ENCODE measurements at places on chromosomes 2 and 18.
A peak's percentile ranks its signal among the peaks of the same experiment; 100 is the strongest.

DNA sequence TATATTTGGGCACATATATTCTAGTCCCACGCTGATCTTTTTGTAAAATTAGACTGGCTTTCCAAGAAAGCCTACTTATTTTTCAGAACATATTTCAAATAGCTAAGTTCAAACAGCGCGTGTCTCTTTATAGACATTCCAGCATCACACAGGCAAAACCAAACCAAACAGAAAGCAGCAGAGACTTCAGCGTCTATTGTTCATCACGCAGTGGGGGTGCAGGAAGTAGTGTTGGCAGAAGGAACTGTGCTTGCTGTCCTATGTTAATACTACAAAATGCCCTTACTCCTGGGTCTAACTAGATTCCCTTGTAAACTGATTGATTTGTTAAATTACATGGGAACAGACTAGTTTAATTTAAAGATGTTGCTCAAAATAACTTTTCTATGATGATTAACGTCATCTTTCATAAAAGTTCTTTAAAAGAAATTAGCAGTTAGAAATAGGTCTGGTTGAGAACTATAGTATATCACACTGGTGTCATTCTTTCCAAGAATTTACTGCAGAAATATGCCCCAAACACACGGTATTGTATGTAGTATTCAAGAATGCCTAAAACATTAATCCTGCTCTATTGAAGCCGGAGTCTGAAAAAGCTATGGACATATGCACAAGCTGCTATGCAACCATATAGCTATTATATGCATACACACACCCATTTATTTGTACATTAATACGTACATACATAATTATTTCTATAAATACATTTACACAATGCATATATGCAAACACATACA is 436.3 kb downstream of the CBLN2 start:
- peak; percentile 69 for DNase-seq

DNA sequence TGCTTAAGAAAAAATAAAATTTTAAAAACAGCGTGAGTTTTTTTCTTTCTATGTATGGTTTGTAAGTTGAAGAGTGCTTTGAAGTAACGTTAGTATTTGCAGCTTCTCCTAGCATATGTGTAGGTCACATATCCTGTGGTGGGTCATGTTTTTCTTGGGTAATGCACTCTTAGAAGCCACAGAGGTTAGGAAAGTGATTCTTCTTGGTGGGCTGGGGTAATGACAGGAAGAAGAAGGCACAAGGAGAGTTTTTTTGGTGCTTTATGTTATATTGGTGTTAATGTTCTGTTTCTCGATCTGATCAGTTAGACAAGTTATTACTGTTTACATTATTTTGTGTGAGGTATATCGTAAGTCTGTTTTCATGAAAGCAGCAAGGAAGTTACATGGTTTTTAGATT is 109.0 kb downstream of the ICA1L start:
- no peak for DNase-seq

DNA sequence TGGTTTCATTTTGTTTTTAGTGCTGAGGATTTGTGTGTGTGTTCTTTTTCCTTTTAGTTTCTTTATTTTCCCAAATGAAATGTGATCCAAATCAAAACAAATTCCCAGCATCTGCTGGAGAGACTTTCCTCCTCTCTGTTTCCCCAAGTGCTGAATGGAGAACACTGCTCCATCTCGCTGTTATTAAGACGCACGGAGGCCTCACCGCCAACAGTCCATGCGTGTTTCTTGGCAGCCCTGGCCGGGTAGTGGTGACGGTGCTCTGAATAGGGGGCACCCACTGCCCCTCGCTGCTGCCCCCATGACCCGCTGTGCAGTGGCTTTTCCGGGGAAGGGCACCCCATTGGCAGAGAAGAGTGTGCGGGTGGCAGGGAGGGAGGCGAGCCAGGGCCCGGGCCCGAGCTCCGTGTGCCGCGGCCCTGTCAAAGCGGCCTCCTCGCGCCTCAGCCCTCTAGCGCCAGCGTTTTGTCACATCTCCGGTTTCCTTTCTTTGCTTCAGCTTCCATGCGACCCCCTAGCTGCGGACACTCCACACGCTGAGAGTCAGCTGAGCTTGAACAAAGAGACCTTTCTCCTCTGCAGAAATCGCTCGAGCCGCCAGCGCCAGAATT is 473.7 kb upstream of the SALL3 start:
- DNase-seq = peak; percentile 85

DNA sequence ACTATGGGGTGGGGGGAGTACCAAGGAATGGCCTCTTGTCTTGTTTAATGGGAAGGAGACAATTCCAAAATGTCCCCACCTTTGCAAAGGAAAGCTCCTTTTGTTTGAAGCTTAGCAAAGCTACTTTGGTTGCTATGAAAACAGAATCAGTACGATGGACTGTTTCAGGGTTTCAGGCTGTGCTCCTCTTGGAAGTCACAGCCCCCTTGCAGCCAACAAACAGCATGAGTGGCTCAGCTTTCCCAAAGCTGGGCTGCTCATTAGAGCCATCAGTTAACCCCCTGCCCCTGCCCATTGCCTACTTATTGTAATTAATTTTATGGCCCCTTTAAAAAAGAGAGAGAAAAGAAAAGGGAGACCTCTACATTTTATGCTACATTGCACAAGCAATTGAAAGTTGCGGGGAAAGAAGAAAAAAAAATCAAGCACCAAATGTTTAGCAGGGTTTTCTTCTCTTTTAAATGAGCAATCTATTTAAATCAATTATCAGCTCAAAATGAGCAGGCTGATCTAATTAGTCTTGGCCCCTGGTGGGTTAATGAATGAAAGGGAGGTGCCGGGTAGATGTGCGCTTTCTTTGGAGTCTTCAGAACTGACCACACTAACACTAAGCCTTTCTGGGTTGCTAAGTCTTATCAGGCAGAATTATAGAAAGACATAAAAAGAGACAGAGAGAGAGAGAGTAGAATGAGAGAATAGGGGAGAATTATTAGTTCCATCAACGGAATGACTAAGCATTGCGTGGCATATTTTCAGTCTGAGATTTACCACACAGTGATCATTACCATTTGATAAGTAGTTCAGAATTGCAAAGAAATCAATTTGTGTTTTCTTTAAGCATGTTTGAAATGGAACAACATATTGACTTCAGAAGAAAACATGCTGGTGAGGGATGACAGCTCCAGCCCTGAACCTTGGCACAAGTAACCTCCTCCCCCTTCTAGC is 284.9 kb downstream of the INSIG2 start:
- peak; percentile 64 for DNase-seq

- DNase-seq = no peak
Measured at GRCh38 chr2:43737855-43738254, 36.0 kb upstream of the DYNC2LI1 start.

- no peak for DNase-seq
Measured at GRCh38 chr2:231347638-231348037, 47.9 kb upstream of the B3GNT7 start.

DNA sequence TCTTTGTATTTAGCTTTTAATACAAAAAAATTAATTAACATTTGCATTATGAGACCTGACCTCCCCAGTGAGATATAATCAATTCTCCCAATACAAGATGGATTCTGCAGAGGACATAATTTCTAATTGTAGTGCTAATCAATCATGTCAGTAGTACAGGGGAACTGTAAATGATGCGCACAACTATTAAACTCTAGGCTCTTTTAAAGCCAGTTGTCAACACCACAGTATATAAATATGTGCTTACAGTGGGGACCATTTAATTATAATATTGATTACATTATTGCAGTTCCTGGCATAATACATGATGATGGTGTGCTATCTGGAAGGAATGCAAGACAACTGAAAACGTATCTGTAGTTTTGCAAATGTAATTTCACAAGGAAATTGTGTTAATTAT is 285.6 kb upstream of the EPHA4 start:
- no peak for DNase-seq

GRCh38 chr18:37294951-37295350 is 270.6 kb downstream of the CELF4 start:
- DNase-seq = no peak

GRCh38 chr2:63881205-63881604 is 39.5 kb downstream of the UGP2 start:
- peak; percentile 27 for DNase-seq

GRCh38 chr2:135142323-135142722 is 90.2 kb downstream of the RAB3GAP1 start:
- DNase-seq = no peak

GRCh38 chr18:76721207-76721996 is 101.0 kb upstream of the ZNF236 start:
- no peak for DNase-seq

DNA sequence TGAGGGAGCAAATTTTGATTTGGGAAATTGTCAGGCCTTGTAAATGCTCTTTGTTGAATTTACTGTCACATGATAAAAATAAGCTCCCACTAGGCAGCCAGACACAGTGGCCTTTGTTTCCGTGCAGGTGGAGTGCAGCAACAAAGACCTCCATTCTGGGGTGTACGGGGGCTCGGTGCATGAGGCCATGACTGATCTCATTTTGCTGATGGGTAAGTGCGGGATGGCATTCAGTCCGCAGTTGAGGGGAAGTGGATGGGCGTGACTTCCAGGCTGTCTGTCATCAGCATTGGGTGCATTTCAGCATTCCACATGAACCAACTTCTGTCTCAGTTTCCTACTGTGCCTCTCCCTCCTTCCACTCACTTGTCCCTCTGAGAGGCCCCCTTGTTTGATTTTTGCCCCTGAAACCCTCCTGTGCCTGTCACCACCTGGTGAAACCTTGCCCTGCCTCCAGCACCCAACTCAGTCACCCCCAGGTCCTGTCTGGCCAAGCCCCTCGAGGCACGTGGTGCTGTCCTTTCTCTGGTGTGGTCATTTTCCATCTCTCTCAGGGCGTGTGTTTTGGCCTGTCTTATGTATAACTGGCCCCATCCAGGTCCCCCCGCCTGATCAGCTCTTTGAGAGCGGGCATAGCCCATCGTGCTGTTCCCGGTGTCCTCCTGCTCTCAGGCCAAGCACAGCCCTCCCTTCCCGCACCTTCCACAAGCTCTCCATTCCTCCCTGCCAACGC is 16.3 kb downstream of the CNDP2 start:
- DNase-seq = no peak

- no peak for DNase-seq
Measured at GRCh38 chr2:75559680-75560021, 1.1 kb downstream of the EVA1A start.

DNA sequence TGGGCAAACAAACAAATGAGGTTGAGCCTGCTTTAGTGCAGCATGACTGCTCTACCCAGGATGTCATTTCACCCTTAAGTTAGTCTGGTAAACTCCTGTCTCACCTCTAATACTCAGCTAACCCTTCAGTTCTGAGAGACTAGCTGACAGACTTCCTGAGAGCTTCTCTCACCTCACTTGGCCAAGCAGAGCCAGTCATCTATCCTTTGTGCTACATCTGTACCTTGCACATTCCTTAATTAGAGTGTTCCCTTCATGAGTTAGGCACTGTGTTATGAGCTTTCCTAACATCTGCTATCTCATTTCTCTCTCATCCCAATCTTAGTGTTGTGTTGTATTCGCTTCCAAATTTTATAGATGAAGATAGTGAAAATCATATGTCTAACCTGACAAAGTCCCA is 220.1 kb upstream of the PIK3C3 start:
- DNase-seq = no peak

DNA sequence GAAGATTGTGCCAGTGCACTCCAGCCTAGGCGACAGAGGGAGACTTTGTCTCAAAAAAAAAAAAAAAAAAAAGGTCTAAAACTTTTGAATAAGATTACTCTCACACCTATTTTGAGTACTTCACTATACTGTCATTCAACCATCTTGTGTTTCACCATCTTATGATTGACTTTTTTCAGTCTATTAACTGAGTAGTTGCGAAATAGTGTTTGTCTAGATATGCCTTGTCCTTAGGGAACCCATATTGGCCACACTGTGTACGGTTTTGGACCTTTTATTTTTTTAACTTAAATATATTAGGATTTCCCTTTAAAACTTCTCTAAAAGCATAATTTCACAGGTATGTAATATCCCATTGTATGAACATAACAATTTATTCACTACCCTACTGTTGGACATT is 72.3 kb downstream of the ALMS1 start:
- DNase-seq = no peak

GRCh38 chr2:168816369-168816768 is 13.9 kb downstream of the NOSTRIN start:
- DNase-seq = no peak

DNA sequence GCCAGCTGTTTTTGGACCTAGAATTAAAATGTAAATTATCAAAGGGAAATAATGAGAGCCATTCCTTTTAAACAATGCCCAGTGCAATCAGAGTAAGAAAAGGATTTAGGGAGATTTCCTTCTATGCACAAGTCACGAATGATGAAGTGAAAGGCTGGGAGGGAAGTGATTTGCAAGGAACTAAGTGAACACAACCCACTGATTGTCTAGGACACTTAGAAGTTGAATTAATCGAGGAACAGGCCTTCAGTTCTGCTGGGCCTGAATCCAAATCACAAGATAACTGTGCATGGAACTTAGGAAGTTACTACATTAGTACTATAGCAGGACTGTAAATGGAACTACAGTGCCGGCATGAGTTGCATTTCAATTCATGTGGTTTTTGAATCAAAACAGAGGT is 17.7 kb downstream of the MAP2 start:
- DNase-seq = peak; percentile 8

GRCh38 chr2:10591207-10591606 is 98.6 kb downstream of the NOL10 start:
- no peak for DNase-seq

DNA sequence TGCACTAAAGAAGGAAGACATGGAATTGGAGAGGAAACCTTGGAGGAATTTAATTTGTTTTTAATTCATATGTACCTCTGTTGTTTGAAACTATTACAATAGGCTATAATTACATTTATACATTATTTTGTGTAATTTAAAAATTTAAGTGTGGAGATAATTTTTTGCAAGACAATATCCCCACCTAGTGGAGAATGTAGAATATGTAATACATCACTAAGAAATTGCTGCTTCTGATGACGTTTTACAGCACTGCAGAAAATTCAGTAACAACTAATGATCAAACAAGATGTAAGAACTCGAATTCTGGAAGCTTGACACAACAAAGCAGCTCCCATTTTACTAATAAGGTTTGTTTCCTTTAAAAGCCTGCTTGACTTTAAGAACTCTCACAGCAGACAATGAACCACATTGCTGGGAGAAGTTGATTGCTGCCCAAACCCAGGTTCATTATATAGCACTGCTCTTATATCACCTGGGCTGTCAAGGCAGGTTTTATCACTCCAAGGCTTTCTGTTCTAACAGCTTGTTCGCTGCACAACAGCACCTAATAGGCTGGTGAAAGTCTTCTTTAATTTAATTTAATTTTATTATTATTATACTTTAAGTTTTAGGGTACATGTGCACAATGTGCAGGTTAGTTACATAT is 53.4 kb downstream of the THADA start:
- peak; percentile 68 for DNase-seq

DNA sequence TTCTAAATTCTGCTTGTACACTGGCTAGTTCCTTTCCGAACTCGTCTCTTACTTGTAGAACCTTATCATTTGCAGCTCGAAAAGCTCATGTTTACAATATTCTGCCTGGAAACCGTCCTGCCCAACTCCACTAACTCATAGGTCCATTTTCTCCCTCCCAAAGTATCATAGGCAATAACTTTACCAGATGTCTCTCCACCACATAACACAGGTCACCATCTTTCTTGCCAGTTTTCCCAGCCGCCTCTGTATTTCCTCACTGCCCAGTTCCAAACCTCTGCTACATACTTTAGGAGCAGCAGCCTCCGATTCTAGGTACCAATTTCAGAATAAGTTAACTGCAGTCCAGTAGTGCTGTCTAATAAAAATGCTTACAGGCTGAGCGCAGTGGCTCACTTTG is 259.5 kb downstream of the GLI2 start:
- no peak for DNase-seq
